Esophagus mucosa (tissue), 1 donor: ENCODE measurements at places on chromosomes 11 and 22. TPM values are rescaled to one million over a fixed set of nuclear protein-coding genes. Genes with fewer than 3 reads are reported as not detected.

The LRP4 gene
- 2.5 TPM for total RNA-seq

DNA sequence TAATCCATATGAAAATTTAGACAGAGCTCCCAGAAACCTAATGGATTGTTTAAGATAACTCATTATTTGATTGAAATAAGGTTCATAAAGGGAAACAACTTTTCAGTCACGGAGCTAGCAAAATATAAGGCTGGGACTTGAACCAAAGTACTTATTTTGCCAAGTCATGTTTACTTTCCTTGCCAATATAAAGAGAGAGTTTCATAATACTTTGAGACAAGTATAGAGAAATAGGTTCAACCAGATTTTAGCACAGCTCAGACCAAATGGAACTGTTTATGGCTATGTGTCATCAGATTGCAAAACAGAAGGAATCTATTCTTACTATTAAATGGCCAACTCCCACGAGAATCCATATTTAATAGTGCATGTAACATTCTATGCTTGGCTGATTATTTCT, 1517.5 kb upstream of the TENM4 start:
- peak; percentile 99 for ATAC-seq

The NUDT22 gene
- total RNA-seq = 59.9 TPM

DNA sequence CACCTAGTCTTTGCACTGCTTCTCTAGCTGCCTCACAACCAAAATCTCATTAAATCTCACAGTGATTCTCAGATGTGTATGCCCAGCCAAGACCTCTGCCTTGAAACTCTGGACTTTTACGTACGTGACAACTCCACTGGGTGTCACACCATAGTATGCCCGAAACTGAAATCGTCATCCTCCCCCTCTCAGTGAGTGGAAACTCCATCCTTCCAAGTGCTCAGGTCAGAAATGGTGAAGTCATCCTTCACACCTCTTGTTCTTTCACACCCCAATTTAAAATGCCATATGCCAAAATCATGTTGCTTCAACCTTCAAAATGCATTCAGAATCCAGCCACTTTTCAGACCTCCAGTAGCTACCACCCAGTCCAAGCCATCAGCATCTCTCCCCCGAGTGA, 42.5 kb downstream of the SFI1 start:
- no peak for ATAC-seq

- ATAC-seq = peak; percentile 28
These were observed 42.4 kb downstream of the KCNJ4 start for GRCh38 chr22:38412435-38413084.

GRCh38 chr11:11519184-11519583, 102.6 kb downstream of the GALNT18 start:
- ATAC-seq = peak; percentile 33

The POU2AF1 gene
- total RNA-seq = 2.6 TPM

The PIWIL4 gene
- total RNA-seq = 0.80 TPM

DNA sequence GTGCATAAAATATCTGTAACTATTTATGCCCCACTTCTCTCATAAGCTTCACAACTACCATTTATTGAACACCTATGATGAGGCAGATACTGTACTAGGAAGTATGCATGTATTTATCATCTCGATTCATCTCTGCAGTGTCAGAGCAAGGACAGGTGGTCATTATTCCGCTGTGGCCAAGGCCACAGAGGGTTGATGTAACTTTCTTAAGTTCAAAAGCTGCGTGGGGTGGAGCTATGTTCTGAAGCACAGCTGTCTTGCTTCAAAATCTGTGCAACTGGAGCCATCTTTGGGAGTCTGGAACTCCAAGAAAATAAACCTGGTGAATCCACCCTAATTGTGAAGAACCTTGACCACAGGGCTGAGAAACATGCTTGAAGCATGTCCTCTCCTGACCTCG, 60.2 kb upstream of the HMGXB4 start:
- ATAC-seq = no peak

- ATAC-seq = no peak
These were observed 696.3 kb downstream of the DLG2 start for GRCh38 chr11:84930863-84931262.

- no peak for ATAC-seq
These were observed 92.2 kb downstream of the C11orf91 start for GRCh38 chr11:33608386-33608785.

The UPK3A gene
- not detected for total RNA-seq

GRCh38 chr11:33949252-33949913, 57.5 kb upstream of the LMO2 start:
- ATAC-seq = no peak

GRCh38 chr11:60798631-60799030, 13.5 kb downstream of the MS4A10 start:
- no peak for ATAC-seq

GRCh38 chr22:36212901-36213300, 11.3 kb upstream of the APOL4 start:
- ATAC-seq = peak; percentile 17

The BATF2 gene
- total RNA-seq = not detected

DNA sequence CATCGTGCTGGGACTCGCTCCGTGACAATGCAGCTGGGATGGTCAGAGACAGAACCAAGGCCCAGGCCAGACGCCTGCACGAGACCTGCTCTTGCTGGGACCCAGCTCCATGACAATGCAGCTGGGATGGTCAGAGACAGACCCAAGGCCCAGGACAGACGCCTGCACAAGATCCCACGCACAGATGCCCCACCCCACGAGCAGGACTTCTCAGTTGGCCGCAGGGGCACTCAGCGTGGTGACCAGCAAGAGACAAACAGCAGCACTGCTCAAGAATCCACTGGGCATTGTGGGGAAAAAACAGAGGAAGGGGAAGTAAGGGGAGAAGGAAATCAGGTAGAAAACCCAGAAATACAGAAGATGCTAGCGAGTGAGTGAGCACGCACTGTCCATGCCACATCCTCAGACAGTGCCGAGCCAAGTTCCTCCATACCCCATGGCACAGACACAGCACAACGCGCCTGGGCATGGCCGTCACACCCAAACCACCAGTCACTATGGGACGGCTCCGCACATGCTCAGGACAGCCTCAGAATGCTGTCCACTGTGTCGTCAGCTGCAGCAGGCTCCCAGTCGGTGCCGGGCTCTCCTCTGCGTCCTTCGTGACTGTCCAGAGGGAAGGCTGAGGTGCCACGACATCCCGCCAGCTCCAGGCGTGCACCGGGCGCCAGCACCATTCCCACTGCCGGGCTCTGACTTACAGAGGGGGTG, 44.5 kb downstream of the BRD1 start:
- peak; percentile 89 for ATAC-seq

The MAJIN gene
- total RNA-seq = not detected

DNA sequence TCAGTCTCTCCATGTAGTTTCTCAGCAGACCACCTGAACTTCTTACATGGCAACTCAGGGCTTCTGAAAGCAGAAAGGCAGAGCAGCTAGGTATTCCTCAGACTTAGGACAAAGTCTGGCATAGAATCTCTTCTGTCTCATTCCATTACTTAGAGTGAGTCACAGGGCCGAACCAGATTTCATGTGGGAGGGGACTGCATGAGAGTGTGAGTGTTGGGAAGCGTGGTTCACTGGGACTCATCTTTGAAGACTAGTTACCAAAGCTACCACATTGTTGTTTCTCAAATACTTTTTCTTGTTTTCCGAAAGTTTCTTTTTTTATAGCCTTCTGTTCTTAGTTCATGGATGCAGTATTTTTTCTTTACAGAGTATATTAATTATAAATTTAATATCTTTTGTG, 36.1 kb upstream of the SCN3B start:
- ATAC-seq = peak; percentile 55

The TAGLN gene
- total RNA-seq = 55.9 TPM

- no peak for ATAC-seq
These were observed 369.2 kb downstream of the DCDC1 start for GRCh38 chr11:31000381-31000780.

GRCh38 chr11:85269109-85269508, 358.0 kb downstream of the DLG2 start:
- ATAC-seq = no peak

The PLA2G6 gene
- total RNA-seq = 12.8 TPM

DNA sequence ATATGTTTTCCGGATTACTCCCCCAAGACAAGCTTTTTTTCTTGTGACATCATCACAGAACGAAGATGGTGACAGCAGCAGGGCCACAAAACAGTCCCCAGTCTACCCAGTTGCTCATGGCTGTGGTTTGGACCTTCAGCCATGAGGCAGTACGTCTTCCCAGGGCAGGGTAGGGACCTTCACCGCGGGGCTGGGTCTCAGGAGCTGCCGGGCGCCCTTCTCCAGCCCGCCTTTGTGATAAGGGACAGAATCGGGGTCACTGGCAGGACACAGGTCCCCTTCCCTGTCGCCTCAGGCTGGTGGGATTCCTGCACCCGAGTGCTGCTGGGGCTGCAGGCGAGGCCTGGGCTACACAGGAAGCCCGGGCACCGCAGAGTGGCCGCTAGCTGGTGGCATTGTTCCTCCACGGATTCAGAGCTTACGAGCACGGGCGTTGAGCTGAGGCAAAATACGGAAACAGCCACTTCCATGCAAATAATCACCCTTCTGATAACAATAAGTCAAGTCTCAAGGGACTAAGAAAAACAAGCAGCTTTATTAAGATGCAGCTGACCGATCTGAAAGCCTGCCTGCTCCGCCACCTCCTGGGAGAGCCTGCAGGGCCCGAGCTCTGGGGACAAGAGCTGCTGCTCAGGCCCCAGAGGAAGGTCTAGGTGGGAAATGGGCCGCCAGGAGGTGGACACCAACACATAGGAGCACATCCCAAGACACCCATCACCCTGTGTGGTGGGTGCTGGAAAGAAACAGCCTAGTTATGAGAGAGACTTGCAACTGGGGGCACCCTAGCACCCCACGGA, 12.3 kb downstream of the TBX1 start:
- no peak for ATAC-seq

The MTMR2 gene
- 20.8 TPM for total RNA-seq

DNA sequence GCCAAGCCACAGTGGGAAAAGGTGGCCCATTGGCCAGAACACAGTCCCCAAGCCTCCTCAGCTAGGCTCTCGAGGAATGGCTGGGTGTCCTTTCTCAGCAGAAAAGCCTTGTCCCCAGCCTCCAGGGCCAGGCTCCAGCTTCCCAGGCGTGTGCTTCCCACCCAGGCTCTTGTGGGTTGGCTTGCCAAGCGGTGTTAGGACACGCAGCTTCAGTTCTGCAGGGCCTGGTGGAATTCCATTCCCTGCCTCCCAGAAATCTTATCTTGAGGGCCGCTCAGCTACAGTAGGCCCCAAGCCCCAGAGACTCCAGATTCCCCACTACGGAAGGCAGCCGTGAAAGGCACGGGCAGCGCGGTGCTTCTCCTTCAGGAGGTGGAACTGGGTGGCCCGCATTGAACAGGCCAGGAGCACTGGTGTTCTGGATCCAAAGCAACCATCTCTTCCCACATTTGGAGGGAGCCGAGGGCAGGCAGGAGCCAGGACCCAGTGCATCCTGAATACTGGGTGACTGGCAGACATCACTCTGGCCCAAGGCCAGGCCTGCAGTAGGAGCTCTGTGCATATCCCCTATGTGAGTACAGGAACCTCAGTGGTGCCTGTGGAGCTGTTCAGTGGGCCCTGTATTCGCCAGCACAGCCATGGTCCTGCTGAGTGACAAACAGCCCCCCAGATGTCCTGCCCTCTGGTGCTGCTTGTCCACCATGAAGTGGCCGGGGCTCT, 16.7 kb upstream of the KCNQ1OT1 start:
- no peak for ATAC-seq

The ARVCF gene
- 3.1 TPM for total RNA-seq

GRCh38 chr11:33268945-33269540, 11.9 kb downstream of the HIPK3 start:
- no peak for ATAC-seq

DNA sequence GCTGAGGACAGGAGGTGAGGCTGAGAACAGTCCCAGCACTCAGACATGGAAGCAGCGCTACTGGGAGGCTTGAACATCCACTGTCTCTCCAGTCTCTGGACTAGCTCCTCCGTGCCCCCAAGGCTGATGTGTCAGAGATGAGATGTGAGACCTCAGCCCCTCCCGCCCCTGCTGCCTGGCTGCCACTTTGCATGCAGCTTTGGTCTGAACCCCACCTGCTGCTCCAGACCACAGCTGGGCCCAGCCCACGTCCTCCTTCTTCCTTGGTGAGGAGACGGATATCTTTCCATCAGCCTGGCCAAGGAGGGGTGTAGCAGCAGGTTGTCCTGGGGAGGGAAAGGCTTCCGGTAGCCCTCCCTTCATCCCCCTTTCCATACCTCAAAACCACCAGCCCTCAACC, 148.0 kb upstream of the B3GAT1 start:
- no peak for ATAC-seq

DNA sequence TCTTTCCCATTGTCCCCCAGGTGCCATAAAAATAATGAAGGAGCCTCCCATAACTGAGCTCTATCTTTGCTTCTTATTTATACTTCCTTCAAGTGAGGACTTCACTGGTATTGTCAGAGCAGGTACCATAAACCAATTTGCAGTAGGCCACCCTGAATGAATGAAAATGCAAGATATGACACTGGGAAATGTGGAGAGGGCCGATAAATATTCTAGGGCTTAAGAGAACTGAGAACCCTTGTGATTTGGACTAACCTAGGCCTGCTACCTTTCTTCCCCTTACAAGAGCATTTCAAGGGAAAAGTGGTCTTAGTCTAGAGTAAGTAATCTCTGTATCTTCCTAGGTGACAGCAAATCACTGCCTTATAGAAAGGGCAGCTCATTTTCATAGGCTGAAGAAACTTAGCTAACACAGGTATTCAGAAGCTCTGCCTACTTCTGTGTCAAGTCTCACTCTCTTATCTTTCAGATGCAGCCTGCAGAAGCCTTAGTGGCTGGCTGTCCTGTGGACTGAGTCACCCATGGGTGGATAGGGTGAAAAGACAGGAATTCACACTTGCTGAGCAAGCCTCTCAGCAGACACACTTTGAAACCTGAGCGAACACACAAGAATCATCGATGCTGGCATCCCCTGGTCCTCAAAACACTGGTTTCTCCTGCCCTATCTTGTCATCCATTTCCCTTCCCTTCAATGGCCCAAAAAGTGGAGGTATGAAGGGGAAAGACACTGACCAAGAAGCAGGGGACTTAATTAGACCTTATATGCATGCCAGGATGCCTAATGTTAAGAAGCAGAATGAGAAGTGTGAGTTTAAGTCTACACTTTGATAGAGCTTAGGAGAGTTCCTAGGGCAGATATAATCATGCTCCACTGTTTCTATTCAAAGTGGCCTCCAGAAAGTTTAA, 15.2 kb downstream of the NRIP3 start:
- ATAC-seq = no peak
